ENCODE measurements at places on chromosomes 13 and 19.

DNA sequence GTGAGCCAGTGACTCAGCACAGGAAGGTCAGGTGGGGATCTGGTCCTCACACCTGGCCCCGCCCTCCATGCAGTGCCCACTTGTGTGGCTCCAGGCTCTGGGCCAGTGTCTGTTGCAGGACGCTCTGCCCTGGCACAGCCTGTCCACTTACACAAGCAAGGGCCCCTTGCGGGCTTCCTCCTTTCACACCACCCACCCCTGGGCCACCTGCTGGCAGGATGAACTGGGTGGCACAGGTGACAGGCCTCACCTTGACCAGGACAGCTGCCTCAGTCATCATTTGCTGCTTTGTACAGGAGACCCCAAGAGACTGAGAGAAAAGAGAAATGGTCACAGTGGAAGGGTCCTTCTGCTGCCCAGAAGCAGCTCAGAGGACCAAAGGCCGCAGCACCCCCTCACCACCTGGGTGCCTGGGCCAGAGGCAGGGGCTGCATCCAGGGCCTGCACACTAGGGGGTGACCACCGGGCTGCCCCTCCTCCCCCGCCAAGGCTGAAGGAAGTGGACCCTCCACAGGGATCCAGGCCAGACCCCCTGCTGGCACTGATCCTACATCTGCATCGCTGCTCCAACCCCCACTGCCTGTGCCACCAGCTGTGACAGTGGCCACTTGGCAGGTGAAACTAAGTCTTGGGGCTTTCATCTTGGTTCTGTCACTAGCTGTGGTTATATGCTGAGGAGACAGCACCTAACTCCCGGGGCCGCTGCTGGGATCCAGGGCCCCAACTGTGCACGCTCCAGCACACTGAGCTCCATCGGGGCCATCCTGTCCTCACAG is 110.3 kb downstream of the TUBA3C start:
- DNase-seq = no peak

DNA sequence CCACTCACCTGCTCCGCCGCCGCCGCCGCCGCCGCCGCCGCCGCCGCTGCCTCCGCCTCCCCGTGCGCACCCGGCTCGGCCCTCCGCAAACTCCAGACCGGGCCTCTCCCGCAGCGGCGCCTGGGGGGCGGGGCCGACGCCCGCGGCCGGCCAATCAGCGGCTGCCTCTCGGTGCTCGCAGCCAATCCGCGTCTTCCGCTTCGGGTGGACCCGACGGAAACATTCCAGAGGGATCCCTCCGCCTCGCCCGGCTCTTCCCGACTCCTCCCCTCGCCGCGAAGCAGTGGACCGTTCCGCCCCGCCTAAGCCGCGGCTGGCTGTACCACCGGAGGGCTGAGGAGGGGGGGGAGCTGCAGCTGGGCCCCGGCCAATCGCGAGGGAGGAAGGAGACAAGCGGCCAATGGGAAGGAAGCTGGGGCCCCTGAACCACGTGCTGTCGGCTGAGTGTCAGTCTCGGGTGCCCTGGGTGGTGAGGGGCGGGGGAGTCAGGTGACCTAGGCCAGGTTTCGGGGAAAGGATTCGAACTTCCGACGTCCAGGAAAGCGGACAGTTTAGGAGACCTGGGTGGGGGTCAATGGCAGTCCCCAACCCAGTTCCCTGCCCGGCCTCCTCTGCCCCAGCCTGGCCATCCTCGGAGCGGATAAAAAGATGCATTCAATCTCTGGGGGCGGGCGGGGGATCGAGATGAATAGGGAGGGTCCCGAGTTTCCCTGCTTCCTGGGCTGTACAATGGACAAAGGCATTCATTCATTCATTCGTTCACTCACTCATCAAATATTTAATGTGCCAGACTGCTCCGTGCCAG is at the start of gene GIPC1:
GIPC1 (minus strand) TSS at position 99 of the 805 bp plus-strand sequence. CDS start 13,151 bp downstream, outside the sequence.
- peak; percentile 68 for DNase-seq

GRCh38 chr19:54190503-54191010 is 551 bp upstream of the TSEN34 start:
- peak; percentile 97 for DNase-seq

DNA sequence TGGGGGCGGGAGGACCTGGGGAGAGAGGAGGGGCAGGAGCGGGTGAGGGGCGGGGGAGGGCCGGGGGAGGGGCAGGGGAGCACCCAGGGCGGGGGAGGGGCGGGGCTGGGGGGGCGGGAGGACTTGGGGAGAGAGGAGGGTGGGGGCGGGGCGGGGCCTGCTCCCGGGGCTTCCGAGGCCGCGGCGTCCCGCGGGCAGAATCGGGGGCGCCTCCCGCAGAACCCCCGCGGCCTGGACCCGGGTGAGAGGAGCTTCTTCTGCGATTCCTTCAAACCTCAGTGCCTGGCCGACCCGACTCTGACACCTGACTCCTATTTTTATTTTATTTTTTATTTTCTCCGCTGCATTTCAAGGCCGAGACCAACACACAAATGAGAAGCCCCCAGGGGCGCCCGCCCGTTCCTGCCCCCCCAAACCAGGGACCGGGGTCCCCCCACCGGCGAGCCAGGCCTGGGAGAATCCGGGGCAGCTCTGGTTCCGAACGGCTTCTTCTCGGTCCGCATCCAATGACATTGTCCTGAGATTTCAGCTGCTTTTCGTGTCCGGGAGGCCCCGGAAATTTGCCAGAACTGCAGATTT is 470 bp upstream of the GRTP1 start:
- DNase-seq = no peak

GRCh38 chr19:751501-752341 is 809 bp downstream of the MISP start:
- no peak for DNase-seq

- no peak for DNase-seq
Observed at GRCh38 chr13:23883255-23883654, 5.9 kb downstream of the MIPEP start.

All from stimulated activated CD8-positive, alpha-beta memory T cell treated with anti-CD3 and anti-CD28 coated beads, Interleukin-15, amount 100 ng/mL, for 24 hours (primary cell).